ENCODE measurements at places on chromosomes 5 and 9. TPM values are rescaled to one million over a fixed set of nuclear protein-coding genes. Genes with fewer than 3 reads are reported as not detected.

PLAC8L1 gene
- not detected for total RNA-seq

DNA sequence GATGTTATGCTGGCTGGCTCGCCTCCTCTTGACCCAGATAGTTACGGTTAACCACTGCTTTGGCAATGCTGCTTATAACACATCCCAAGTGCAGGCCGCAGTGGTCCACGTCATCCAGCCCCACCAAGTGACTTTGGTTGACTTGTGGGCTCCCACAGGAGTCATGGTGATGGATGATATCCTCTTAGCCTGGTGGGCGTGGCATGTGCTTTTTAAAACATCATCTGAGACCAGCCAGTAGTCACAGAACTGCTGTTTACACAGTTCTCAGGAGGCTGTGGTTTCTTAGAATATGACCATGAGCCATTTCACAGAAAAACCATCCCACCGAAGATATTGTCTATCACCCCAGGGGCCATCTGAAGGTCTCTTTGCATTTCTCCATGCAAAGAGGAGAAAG, 216.9 kb downstream of the SH3GL2 start:
- H3K27ac ChIP-seq, result no peak overlapping the region
- no peaks in the 10 kb centered on the region for H3K27me3 ChIP-seq
- no peak overlapping the region for H3K4me3 ChIP-seq
- peaks cover 4% of the 10 kb centered on the region for H3K36me3 ChIP-seq
- DNase-seq, result no peak

DNA sequence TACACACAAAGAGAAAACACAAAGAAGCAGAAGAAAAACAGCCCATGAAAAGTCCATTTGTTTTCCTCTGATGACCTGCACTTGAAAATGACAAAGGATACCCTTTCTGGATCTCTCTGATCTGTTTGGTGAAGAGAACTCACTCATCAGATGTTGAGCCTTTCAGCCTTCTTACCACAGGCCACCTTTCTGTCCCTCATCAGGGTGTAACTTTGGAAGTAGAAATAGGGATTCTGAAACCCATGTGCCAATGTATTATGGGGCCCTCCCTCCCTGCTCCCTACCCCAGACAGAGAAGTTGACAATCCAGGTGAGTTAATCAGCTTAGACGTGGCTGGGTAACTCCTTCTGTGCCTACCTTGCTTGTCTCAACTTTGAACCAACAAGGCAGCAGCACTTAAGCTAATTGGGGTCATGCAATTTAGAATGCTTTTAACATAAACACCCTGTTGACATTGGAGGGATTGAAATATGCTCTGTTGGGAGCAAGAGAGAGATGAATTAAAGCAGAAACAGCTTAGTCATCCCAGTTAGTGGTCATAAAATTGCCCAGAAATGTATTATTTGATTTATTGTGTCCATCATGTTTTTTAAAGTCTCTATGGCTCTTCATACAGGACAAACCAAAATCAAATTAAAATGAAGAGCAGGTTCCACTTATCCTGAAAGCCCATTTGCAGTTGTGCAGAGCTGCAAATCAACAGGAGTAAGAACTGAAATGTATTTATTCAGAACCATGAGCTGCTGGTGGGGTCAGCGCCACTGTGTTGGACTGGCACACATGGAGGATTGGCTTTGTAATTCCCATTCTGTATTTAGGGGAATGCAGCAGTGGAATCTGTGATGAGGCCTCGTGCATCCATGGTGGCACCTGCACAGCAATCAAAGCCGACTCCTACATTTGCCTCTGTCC, 132.0 kb downstream of the LIFR start:
- H3K27me3 ChIP-seq, result no peaks in the 10 kb centered on the region
- H3K36me3 ChIP-seq, result no peaks in the 10 kb centered on the region
- no peaks in the 10 kb centered on the region for H3K4me1 ChIP-seq
- no peak overlapping the region for H3K27ac ChIP-seq
- DNase-seq, result no peak
- H3K4me3 ChIP-seq, result no peak overlapping the region

ESM1 gene
- not detected for total RNA-seq

DNA sequence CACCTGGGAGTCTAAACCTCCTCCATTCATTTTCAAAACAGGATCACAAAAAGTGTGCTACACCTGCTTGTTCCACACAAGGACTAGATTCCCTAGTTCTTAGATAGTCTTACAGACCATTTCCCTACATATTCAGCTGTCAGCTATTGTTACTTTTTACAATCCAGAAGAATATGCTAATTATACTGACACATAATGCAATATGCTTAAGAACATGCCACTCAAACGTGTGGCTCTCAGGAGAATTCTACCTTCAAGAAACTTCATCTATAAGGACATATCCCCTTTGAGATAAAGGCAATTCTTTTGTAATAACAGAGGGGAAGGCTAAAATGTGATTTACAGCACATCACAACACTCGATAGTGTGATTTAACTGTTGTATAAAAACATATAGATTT, 456.1 kb upstream of the ARRDC3 start:
- no peak for DNase-seq
- H3K27me3 ChIP-seq, result no peaks in the 10 kb centered on the region
- no peaks in the 10 kb centered on the region for H3K4me1 ChIP-seq
- no peak overlapping the region for H3K27ac ChIP-seq

PRUNE2 gene
- 709 TPM for total RNA-seq

DNA sequence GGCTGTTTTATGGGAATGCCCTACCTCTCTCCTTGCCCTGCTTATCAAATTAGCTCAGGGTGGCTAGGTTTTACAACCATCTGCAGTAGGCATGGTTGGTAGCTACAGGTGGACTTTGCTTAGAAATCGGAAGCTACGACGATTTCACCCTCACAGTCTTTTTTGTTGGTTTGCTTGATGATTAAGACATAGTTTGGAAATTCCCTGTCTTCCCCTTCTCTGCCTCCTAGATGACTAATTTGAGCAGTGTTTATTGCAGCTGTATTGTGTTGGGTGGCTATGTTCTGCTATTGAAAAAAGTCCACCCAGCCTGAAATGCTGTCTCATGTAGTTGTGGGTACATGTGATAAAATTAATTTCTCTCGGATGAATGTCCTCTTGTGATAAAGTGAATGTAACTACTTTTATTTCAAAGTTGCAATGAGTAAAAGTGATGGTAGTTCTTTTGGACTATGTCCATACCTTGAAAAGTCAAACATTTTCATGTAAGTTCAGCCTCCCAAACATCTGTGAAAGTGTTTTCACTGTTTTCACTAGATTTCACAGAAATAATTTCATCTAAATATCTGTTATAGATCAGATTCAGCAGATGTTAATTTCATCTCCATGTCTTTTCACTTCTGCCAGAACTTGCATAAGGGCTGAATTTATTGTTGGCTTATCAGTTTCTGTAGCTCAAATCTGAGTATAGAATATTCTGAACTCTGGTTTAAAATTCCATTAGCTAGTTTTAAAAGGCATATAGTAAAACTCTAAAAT, 37.3 kb upstream of the FYB1 start:
- no peak overlapping the region for H3K27ac ChIP-seq
- no peak for DNase-seq

PRLR gene
- 1.7 TPM for total RNA-seq

- H3K4me1 ChIP-seq, result no peaks in the 10 kb centered on the region
- H3K27me3 ChIP-seq, result no peaks in the 10 kb centered on the region
- DNase-seq, result no peak
- no peak overlapping the region for H3K4me3 ChIP-seq
These were observed 318.4 kb downstream of the NSG2 start for GRCh38 chr5:174363934-174364333.
